Activated CD8-positive, alpha-beta memory T cell treated with anti-CD3 and anti-CD28 coated beads for 48 hours (primary cell): ENCODE measurements at places on chromosomes 7 and 10.
A peak's percentile ranks its signal among the peaks of the same experiment; 100 is the strongest.

GRCh38 chr7:47343061-47343455 lies 238.9 kb downstream of the TNS3 start:
- DNase-seq = no peak

DNA sequence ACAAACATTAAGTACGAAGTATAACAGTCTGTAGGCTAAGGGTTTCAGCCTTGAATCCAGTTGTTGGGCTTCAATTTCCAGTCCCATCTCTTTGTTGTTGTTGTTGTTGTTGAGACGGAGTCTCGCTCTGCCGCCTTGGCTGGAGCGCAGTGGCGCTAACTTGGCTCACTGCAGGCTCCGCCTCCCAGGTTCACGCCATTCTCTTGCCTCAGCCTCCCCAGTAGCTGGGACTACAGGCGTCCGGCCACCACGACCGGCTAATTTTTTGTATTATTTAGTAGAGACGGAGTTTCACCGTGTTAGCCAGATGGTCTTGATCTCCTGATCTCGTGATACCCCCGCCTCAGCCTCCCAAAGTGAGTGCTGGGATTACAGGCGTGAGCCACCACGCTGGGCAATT lies 464.9 kb downstream of the ANKRD7 start:
- no peak for DNase-seq

GRCh38 chr10:22148961-22149360 lies 68.9 kb downstream of the EBLN1 start:
- DNase-seq = no peak

- DNase-seq = no peak
Observed at GRCh38 chr10:58951746-58952145, 224.7 kb upstream of the PHYHIPL start.

- DNase-seq = no peak
Observed at GRCh38 chr10:116281775-116282174, 8.8 kb upstream of the GFRA1 start.

- no peak for DNase-seq
Observed at GRCh38 chr7:100124301-100125230, 2.2 kb upstream of the MBLAC1 start.

DNA sequence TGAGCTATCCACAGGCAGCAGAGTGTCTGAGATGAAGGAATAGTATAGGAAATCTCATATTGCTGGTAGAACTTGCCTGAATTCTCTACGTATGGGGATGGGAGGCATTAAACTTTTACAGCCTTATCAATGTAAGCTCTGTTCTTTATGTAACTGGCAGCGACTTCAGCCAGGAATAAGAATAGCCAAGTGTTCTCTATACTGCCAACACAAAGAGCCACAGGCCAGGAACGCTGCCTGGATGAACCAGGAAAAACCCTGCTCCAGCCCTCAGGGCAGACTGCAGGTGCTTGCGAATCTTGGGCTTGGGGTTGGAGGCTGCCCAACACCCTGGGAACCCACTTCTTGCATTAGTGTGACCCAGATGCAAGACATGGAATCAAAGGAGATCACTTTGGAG lies 6.1 kb upstream of the OLAH start:
- no peak for DNase-seq

GRCh38 chr10:15789793-15790525 lies 70.2 kb upstream of the ITGA8 start:
- no peak for DNase-seq

- DNase-seq = no peak
Observed at GRCh38 chr10:52665821-52666220, 106.8 kb downstream of the MBL2 start.

- peak; percentile 61 for DNase-seq
Observed at GRCh38 chr10:119305860-119306513, 98.6 kb downstream of the GRK5 start.

GRCh38 chr7:57646901-57647246 lies 196.9 kb downstream of the ZNF716 start:
- DNase-seq = no peak

DNA sequence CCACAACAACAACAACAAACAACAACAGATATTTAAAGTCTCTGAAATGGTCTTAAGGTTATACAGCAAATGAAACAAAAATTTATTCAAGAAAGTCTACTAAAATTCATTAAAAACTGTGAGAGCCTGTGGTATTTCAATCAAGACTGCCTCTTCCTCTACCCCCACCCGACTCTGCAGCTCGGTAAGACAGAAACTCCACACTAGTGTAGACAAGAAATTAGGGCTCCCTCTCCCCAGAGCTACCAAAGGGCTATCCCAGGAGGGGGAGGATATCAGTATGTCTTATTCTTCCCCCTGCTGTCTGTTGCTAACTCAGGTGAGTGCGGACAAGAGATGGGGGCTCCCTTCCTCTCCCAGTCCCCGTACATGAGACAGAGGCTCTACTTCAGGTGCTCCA lies 71.0 kb upstream of the TMEM140 start:
- DNase-seq = no peak

DNA sequence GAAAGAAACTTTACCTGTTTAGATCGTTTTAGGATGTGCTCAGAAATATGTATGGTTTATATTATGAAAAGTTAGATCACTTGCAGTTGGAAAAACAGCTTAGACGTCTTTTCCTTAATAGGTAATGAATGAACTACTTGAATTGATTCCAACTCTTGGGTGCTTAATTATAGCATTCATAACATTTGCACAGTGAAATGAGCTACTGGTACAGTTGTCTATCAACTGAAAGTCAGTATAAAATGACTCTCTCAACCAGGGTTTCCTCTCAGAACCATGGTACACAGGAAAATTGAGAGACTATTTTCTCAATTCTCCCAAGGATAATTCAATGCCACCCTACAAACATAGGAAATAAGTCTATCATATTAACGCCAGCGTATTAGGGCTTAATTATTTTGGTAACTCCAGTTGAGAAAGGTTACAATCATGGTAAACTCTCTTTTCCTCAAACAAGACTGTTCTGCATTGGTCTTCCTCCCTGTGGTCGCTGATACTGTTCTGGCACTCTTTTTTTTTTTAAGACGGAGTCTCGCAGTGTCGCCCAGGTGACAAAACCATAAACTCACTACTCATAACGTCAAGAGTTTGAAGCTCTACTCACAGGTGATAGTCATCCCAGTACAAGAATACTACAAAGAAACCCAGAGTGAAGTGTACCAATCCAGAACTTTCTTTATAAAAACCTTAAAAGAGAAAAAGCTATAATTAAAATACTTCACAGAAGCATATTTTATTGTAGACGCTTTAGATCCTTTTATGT lies 2.0 kb downstream of the ANLN start:
- no peak for DNase-seq

GRCh38 chr7:65960351-65961074 lies 21.5 kb downstream of the GUSB start:
- no peak for DNase-seq

GRCh38 chr7:140677496-140677895 lies 4.8 kb downstream of the ADCK2 start:
- no peak for DNase-seq

GRCh38 chr10:123429706-123430221 lies 236.4 kb upstream of the GPR26 start:
- no peak for DNase-seq

- peak; percentile 29 for DNase-seq
Observed at GRCh38 chr7:47945261-47946015, 2.8 kb downstream of the PKD1L1 start.
